ENCODE measurements at places on chromosomes 7 and 10.

DNA sequence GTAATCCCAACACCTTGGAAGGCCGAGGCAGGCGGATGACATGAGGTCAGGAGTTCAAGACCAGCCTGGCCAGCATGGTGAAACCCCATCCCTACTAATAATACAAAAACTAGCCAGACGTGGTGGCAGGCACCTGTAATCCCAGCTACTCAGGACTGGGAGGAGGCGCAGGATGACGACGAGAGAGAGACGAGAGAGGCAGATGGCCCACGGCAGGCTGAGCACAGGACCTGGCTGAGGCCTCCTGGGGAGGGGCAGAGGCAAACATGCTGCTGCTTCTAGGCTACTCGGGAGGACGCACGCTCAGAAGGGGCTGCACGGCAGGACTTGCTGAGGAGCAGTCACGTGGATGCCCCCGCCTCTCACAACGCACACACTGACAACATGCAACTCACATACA lies 22.4 kb downstream of the DIP2C start:
- no peak for DNase-seq

GRCh38 chr10:6576326-6576725 lies 3.8 kb downstream of the PRKCQ start:
- no peak for DNase-seq

- DNase-seq = no peak
Observed at GRCh38 chr7:64879800-64880199, 23.3 kb upstream of the ZNF273 start.

DNA sequence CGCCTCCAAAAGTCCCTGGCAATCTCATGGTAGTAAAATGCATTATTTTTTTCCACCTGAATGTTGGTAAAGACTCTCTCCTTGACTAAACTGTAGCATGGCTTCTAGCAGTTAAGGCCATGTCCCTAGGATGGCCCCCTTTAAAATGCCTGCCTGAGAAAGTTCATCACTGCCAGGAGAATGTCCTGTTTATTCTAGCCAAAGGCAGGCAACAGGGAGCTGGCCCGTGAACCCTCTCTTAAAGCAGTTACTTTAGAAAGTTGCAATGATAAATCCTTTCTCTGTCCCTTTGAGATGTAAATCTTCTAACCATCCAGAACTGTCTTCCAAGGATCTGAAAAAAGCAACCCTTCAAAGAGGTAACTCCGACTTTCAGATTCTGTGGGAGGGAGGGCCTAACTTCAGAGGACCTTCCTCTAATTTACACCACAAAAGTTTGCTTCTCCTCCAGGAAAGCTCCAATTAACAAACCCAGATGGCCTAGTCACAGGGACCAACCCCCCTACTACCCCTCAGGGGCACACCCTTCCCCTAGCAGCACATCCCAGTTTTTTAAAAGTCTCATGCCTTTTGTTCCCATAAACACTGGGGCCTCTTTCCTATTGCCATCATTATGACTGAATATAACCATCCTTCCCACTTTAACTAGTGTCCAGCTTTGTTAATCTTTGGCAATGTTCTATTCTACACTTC lies 5.5 kb downstream of the DNTT start:
- no peak for DNase-seq

- DNase-seq = no peak
Observed at GRCh38 chr7:154503962-154504550, 451.9 kb downstream of the DPP6 start.

DNA sequence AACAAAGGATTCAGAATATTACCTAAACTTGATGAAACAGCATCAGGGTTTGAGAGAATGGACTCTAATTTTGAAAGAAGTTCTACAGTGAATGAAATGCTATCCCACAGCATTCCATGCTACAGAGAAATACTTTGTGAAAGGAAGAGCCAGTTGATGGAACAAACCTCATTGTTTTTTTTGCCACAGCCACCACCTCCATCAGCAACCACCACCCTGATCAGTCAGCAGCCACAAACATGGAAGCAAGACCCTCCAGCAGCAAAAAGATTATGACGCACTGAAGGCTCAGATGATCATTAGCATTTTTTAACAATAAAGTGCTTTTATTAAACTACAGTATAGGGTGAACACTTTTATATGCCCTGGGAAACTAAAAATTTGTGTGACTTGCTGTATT lies 98.7 kb downstream of the LRRC4 start:
- no peak for DNase-seq

DNA sequence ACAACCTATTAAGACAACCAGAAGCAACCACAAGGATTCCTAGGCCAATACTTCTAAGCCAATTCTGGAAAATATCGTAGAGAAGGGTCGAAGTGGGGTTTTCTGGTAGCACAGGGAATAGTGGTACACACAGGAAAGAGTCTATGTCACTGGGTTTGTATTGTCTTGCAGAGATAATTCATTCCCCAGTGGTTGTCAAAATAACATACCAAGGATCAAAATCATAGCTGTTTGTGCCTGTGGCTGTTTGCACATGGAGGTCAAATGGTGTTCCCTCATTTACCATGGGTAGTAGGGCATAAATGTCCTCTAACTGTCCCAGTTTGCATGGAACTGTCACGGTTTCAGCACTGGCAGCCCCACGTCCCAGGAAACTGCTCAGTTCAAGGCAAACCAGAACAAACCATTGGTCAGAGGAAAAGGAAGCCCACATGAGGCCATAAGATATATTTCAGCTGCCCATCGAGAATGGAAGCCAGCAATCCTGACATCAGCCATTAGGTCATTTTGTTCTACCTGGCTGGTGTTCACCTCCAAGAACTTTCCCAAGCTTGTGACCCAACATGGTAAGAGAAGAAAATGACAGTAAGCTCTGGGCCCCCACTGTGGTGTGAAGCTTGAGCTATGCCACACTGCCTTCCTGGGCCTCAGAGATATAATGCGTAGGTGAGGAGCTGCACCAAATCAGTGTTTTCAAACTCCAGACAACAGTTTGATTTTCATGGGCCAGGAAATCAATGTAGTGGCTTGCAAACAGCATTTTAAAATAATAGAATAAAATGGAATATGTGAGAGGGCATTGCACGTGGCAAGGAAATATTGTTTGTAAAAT lies 53.9 kb upstream of the NFE2L3 start:
- no peak for DNase-seq

DNA sequence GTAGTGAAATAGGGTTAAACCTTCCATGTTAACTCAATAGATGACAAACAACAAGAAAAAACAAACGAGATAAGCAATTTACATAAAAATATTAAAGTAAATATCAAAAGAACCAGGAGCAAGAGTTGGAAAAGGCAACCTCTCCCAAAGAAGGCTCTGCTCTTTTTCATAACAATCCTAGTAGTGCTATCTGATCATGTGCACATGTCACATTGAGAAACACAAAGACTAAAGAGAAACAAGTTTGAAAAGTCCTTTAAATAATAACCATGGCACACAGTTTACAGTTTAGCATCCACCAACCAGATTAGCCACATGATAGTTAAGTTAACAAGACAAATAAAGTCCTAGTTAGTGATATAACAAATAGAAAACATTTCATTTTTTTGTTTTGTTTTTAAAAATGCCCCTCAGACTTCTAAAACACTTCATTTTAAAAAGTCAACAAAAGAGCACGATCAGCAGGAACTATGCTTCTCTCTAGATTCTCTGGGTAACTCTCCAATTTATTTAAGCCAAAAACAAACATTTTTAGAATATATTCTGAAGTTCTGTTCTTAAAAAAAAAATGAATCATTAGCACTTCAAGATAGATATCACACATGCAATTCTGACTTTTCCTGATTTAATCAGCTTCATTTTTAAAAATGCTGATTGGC lies 110.4 kb downstream of the PARD3 start:
- DNase-seq = no peak

- no peak for DNase-seq
Observed at GRCh38 chr10:96591946-96592345, 5.1 kb upstream of the TM9SF3 start.

DNA sequence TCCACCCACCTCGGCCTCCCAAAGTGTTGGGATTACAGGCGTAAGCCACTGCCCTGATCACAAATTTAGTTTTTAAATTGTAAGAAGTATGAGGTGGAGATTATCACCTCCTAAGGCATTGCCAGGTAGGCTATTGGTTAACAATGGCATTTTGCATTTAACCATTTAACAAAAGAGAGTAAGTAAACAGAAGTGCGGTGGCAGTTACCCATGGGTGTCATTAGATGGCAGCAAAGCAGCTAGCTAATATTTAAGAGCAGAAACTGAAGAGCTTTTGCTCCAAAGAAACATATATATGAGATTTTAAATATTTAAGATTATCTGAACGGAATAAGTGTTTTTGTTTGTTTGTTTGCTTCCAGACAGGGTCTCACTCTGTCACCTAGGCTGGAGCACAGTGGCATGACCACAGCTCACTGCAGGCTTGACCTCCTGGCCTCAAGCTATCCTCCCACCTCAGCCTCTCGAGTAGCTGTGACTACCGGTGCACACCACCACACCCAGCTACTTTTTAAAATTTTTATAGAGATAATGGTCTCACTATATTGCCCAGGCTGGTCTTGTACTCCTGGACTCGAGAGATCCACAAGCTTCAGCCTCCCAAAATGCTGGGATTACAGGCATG lies 325.5 kb upstream of the C7orf33 start:
- DNase-seq = no peak

DNA sequence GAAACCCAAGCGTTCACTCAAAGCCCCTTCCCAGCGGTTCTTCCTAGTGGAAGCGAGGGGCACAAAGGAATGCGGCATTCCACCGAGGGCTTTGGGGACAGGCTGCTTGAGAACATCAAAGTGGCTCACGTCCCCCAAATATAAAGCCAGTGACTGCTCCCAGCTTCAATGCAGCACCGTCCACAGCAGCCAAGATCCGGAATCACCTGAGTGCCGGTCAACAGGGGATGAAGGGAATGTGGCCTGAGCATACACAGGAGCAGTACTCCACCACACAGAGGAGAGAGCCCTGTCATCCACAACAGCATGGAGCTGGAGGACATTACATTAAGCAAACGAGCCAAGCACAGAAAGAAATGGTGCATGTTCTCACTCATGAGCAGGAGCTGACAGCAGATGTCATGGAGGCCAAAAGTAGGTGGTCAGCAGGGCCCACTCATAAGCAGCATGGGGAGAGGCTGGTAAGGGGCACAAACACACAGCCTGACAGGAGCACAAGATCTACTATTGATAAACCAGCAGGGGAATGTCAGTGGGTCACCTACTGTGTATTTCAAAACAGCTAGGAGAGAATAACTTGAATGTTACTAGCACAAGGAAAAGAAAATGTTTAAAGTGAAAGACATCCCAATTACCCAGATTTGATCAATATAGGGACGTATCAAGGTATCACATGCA lies 79.5 kb downstream of the DIP2C start:
- no peak for DNase-seq

GRCh38 chr10:68184546-68184945 lies 47.4 kb downstream of the ATOH7 start:
- DNase-seq = no peak

All from epithelial cell of prostate (primary cell).